AG09319 (cell line): ENCODE measurements at places on chromosomes 6 and 20.

- DNase-seq = no peak
Measured at GRCh38 chr6:72642435-72642834, 20.6 kb downstream of the KCNQ5 start.

- no peak for DNase-seq
Measured at GRCh38 chr6:123908797-123909196, 105.1 kb downstream of the NKAIN2 start.

GRCh38 chr6:157645201-157645795 lies 177.7 kb upstream of the SNX9 start:
- no peak for DNase-seq

GRCh38 chr6:17902974-17903373 lies 84.5 kb downstream of the KIF13A start:
- no peak for DNase-seq

GRCh38 chr6:36120979-36121786 lies 9.1 kb upstream of the MAPK13 start:
- peak; percentile 16 for DNase-seq

- no peak for DNase-seq
Measured at GRCh38 chr20:16244892-16245291, 328.4 kb downstream of the KIF16B start.

DNA sequence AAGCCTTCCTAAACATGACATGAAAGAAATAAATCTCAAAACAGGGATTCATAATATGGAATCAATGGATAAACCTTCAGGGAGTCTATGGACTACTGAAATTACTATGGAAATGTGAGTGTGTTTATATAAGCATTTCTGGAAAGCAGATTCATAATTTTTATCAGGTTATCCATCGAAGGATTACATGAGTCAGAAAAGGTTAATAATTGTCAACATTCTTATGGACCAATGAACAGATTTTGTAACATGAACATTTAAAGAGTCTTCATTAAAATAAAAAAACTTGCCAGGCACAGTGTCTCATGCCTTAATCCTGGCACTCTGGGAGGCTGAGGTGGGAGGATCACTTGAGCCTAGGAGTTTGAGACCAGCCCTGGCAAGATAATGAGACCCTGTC lies 84.8 kb downstream of the AHI1 start:
- no peak for DNase-seq

DNA sequence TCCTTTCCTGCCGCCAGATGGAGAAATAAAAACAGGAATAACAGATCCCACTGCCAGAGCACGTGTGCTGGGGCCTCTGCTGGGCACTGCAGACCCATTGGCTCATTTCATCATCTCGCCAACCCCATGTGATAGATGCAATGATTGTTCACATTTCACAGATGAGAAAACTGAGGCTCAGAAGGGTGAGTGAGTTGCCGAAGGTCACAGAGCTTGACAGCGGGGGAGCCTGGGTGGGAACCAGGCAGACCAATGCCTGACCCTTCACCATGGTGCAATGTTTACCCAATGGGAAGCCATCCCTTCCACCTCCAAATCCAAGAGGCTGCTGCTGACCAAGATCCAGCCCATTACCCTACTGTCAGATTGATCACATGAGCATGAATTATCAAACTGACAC lies 105.1 kb downstream of the JPH2 start:
- DNase-seq = no peak

- DNase-seq = no peak
Measured at GRCh38 chr20:24676978-24677370, 207.5 kb downstream of the SYNDIG1 start.

- DNase-seq = no peak
Measured at GRCh38 chr20:46903256-46903655, 8.6 kb downstream of the EYA2 start.

DNA sequence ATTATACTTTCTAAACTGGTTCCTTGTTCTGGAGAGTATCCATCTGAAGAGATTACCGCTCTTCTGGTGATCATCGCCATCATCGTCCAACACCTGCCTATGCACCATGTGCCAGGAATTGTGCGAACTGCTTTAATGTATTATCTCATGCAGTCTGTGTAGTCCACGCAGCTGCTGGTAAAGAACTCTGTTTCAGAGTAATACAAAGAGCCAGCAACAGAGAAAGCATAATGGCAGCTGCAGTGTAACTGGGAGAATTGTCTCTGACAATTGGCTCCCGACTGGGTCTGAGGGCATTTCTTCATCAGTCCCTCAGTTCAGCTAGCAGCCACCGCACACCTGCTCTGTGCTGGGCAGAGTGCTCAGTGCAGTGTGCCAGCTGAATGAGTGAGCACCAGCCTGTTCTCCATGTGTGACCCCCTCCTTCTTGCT lies 383.4 kb downstream of the GRIK2 start:
- no peak for DNase-seq

GRCh38 chr6:15989397-15989796 lies 139.5 kb upstream of the MYLIP start:
- no peak for DNase-seq

DNA sequence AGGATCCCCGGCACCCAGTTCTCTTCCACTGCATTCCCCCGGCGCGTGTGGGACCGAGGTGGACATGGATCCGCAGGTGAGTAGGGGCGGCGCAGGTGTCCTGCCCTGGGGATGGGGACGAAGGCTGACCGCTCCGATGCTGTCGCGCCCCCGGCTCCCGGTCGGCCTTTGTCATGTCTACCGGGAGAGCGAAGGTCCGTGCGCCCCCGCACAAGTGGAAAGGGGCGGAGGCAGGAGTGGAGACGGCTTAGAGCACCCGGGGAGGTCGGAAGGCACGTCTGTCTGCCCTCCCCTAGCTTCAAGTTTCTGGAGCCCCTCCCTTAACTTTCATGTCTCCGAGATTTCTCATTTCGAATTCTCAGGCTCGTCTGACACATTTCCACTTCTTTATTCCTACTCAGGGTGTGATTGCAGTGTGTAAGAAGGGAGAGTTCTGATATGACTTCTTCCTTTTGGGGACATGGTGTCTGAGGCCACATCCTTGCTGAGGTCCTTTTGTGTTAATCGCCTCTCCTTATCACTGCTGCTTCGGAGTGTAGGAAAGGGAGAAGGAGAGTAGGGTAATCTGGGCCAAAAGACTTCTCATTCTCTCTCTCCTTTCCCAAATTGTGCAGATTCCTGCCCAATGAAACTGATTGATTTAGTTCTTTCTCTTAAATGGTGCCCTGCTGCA lies 435 bp downstream of the KIFC1 start:
- no peak for DNase-seq

DNA sequence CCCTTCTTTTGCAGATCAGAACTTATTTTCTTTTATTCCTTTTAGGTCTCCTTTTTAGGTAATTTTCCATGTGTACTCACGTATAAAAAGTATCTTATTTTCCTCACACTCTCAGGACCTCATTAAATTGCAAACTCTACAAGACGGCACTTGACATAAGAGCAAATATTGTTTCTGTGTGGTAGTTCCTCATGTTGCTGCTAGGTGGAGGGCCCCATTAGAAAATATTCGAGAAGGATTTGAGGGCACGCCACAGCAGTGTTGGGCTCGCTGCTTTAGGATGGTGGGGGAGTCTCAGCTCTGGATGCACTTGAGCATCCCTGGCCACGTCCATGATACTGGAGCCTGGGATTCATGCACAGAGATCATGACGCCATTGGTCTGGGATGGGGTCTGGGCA lies 64.9 kb upstream of the ZFP64 start:
- DNase-seq = no peak

DNA sequence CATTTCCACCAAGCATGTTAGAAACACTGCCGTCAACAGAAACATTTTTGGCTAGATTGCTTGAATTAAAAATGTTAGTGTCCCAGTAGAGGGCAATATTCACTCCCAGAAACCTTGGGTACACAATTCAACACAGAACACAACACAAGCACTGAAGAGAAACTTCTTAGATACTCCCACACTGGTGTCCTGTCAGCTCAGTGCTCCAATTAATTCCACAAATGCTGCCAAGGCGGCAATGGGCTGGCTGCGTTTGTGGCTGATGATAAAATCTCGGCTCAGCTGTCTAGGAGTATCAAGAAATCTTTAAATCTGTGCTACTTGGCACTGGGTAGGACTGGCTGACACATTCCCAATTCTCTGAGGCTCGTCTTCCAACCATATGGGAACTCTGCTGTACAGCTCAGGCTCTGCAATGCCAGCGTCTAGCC lies 39.3 kb downstream of the BEND3 start:
- no peak for DNase-seq

DNA sequence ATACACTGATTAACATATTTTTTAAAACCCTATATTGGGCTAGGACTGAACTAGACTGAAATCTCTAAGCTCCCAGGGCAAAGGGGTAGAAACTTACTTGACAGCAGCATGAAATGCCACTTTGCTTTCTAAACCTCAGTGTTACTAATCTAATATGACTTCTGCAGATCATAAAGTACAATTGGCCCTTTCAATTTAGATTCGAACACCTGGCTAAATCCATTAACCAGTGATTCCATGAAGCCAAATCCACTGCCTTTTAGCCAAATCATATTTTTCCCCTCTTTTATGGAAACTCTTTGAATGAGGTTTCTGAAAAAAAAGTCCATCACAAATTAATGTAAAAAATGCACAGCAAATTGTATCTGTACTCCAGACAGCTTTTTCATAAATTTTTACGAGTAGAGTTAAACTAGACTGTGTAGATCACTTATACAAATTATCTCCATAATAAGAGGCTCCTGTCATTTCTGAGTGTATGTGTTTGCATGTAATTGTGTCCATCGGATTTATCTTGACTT lies 25.7 kb downstream of the EPHA7 start:
- DNase-seq = no peak

GRCh38 chr6:70371454-70372105 lies 41.7 kb upstream of the FAM135A start:
- DNase-seq = peak; percentile 53

DNA sequence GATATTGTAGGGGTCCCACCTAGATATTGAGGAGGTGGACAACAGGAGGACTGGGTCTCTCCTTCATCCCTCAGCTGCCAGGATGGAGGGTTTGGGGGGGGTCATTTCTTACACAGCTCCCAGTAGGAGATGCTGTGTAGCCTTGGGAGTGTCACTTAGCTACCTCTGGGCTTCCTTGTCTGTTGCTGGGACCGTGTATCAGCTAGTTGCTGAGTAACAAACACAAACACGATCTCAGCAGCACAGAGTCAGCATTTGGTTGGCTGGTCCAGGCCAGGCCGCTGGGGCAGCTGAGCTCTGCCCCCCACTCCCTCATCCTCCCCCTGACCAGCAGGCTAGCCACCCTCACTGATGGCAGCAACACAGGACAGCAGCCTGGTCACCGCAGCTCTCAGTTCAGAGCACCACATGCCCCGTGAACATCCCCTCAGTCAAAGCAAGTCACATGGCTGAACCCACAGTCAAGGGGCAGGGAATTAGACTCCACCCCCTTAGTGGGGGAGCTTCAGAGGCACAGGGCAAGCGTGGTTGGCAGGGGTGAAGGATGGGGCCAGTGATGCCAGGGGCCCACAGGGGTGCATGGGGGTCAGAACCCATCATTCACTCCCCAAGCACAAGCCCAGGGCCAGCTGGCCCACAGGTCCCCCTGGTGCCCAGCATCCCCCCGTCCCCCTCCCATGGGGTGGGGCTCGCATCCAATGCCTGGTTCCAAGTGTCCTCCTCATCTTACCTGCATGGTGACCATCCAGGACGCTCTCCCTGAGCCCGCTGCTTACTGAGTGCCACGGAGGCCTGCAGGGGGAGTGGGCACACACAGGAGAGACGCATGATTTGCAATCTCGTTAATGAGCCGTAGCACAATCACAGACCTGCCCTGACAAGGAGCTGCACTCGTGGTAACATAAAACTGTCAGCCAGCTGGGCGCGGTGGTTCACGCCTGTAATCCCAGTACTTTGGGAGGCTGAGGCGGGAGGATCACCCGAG lies 112.4 kb downstream of the TAF4 start:
- DNase-seq = no peak
